ENCODE measurements at places on chromosomes 2 and 18. TPM values are rescaled to one million over a fixed set of nuclear protein-coding genes. Genes with fewer than 3 reads are reported as not detected.

GRCh38 chr2:69659349-69659748 is 15.8 kb upstream of the AAK1 start:
- H3K36me3 ChIP-seq = peaks cover 5% of the 10 kb centered on the region
- no peak overlapping the region for H3K27ac ChIP-seq
- no peak overlapping the region for H3K4me3 ChIP-seq
- H3K4me1 ChIP-seq = no peaks in the 10 kb centered on the region
- H3K27me3 ChIP-seq = no peaks in the 10 kb centered on the region

DNA sequence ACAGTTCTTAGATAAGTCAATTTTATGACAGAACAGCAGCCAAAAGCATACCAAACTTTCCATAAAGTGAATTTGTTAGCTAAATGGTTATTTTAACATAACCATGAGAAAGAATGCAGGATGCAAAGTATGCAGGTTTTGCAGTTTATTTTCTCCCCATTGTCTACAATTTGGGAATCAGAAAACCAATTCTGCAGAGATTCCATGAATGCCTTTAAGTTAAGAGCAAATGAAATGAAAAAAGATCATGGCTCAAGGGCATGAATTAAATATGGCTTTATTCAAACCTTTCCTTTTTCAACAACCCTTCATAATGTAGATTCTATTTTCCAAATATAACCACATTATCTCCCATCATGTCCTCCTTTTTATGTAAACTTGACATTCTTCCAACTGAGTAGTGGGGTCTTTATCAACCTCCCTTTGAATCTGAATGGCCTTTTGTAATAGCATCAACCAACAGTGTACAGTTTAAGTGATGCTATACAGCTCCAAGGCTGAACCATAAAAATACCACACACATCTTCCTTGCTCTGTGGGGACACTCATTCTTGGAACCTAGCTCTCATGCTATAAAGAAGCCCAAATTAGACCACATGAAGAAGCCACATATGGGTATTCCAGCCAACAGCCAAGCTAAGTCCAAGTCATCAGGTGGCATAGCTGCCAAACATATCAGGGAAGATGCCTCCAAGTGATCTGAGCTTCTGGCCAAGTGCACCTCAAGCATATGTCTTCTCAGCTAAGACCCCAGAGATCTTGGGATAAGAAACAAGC is 49.8 kb downstream of the PIAS2 start:
- H3K4me1 ChIP-seq = peaks cover 27% of the 10 kb centered on the region
- H3K27me3 ChIP-seq = no peaks in the 10 kb centered on the region

DNA sequence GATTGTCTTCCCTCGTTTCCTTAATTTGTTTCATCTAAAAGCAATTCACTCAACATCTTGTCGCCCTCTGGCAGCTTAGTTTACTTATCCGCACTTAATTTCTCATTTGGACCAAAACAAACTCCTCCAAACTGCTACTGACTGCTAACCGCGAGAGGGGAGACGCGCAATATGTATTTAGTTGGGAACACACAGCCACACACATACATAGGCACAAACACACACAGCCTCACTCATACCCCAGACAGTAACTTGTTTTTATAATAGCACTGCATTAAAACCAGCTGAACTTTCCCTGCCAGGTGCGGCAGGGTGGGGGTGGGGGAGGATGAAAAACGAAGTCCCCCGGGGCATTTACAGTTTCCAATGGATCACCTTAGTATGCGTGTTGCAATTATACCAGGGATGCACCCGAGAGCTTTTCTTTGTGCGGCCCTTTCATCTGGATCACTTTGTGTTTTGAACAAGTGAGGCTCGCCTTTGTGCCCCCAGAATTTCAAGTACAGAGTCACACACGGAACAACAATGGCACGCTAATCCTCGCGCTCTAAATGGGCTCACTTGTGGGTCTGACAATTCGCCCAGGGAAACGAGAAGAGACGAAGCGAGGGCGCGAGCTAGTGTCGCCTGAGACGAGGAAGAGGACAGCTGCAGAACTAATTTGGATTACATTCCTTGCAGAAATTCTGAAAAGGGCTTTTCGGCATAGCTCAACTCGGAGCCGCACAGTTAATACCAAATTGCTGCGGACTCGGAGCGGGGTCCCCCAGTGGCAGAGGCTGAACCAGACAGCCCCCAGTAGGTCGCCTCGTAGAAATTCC is 2.4 kb downstream of the ERBB4 start:
- H3K27me3 ChIP-seq = peaks cover 26% of the 10 kb centered on the region
- H3K27ac ChIP-seq = no peak overlapping the region
- DNase-seq = no peak
- peak overlapping the region; percentile 35 for H3K4me3 ChIP-seq

DNA sequence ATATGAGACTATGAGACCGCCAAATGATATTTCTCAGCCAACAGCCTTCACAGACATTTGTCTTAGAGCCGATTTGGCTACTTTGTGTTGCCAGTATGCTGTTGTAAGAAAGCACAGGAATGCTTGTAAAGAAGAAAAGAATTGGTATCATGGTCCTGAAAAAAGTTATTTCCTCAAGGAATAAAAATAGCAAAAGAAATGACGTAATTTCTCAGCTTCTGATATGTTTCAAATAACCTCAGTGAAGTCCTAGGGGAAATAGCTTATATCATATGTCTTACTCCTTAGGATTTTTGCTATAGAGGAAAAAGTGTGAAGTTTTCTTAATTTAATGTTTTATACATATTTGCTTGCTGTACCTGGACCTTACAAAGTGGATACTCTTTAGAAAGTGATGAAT is 23.0 kb downstream of the SCN1A start:
- H3K27me3 ChIP-seq = no peaks in the 10 kb centered on the region
- no peak overlapping the region for H3K4me3 ChIP-seq
- no peaks in the 10 kb centered on the region for H3K36me3 ChIP-seq
- no peak for DNase-seq

GRCh38 chr18:3194947-3195612 is 24.7 kb downstream of the MYOM1 start:
- DNase-seq = no peak
- no peaks in the 10 kb centered on the region for H3K27me3 ChIP-seq
- H3K4me1 ChIP-seq = no peaks in the 10 kb centered on the region

DNA sequence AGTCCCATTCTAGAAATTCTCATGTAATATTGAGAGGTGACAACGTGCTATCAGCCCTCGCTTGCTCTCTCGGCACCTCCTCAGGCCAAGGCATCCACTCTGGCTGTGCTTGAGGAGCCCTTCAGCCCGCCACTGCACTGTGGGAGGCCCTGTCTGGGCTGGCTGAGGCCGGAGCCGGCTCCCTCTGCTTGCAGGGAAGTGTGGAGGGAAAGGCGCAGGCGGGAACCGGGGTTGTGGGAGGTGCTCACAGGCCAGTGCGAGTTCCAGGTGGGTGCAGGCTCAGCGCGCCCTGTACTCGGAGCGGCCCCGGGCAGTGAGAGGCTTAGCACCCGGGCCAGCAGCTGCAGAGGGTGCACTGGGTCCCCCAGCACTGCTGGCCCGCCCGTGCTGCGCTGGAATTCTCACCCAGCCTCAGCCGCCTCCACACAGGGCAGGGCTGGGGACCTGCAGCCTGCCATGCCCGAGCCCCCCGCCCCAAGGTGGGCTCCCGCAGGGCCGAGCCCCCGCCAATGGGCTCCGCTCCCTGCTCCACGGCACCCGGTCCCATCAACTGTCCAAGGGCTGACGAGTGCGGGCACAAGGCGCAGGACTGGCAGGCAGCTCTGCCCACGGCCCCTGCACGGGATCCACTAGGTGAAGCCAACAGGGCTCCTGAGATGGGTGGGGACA is 1680.6 kb upstream of the LRRTM1 start:
- H3K4me3 ChIP-seq = no peak overlapping the region
- H3K4me1 ChIP-seq = no peaks in the 10 kb centered on the region
- DNase-seq = no peak
- H3K36me3 ChIP-seq = no peaks in the 10 kb centered on the region

GRCh38 chr18:44409515-44409914 is 271.2 kb upstream of the SETBP1 start:
- no peak overlapping the region for H3K27ac ChIP-seq
- H3K4me1 ChIP-seq = no peaks in the 10 kb centered on the region
- no peaks in the 10 kb centered on the region for H3K36me3 ChIP-seq

DNA sequence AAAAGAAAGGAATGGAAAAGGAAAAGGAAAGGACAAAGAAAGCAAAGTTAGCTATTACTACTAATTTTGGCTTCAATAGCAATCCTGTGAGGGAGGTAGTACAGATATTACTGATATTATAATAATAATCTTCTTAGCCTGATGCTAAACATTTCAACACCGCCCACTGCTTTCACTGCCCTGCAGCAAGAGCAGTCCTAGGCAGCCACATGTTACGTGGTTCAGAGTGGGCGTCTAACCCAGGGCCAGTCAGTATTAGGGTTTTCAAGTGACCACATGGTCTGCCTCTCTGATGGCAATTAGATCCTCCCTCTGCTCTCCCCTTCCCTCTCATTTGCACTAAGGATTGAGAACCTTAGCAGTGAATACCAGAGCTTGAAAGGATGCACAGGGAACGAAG is 83.7 kb upstream of the ZNF397 start:
- H3K4me1 ChIP-seq = peaks cover 77% of the 10 kb centered on the region
- H3K36me3 ChIP-seq = no peaks in the 10 kb centered on the region
- peak overlapping the region; percentile 86 for H3K27ac ChIP-seq
- DNase-seq = no peak
- H3K4me3 ChIP-seq = peak overlapping the region; percentile 15

DNA sequence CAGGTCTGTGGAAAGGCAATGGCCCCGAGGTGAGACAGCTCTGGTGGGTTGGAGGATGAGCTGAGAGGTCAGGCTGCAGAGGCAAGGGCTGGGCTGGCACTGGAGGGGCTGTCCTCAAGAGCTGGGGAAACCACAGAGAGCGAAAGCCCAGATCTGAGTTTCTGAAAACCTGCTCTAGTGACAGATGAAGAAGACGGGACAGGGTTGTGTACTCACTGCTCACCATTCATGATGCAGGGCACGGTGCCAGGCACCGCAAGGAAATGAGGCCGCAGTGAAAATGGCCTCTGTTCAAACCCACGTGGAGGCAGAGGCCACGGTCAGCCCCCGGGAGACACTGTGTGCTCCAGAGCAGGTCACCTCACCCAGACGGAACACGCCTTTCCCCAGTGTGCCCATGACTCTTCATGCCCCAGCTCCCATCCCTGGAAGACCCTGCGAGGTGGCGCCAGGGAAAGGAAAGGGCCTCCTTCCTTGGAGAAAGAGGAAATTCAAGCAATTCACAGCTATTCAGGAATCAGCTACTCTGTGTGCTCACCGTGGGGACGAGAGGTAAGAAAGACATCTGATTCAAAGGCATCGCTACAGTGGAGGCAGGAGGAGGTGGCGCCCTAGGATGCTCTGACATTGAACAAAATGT is 24.3 kb upstream of the ID2 start:
- peak; percentile 41 for DNase-seq
- H3K4me3 ChIP-seq = peak overlapping the region; percentile 67
- H3K36me3 ChIP-seq = no peaks in the 10 kb centered on the region
- H3K4me1 ChIP-seq = peaks cover 26% of the 10 kb centered on the region
- peak overlapping the region; percentile 65 for H3K27ac ChIP-seq

DNA sequence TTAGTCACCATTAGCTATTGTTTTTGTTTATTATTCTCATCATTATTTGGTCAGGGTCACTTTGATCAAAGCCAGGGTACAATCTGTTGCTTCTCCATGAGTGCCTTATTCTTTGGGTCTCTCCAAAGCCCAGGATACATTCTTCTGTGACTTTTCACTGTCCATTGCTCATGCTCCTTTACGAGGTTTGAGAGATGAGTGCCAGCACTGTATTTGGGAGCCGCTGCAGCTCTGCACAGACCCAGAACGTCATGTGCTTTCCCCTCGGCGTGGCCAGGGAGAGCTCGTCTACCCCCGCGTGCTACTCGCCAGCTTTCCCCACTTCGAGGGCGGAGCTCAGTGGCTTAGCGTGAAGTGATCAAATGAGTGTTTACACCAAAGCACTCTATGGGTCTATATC is 123.7 kb downstream of the COL6A3 start:
- H3K27ac ChIP-seq = no peak overlapping the region
- H3K27me3 ChIP-seq = peaks cover 2% of the 10 kb centered on the region
- no peak overlapping the region for H3K4me3 ChIP-seq
- no peaks in the 10 kb centered on the region for H3K4me1 ChIP-seq

DNA sequence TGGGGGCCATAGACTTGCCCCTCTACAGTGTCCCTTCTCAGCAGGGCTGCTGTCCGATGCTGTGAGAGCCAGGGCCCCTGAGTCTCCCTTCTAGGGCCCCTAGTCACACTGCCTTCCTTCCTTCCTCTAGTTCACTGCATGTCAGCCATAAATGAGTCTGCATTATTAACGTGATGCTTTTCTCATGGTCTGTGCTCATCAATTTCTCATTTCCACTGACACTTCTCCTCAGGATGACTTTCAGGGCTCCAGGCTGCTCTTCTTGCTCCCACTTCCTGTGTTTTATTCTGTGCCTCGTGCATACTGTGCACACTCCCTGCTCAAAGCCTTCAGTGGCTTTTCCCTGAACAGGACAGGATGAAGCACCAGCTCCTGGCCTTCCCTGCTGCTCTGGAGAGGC is 146.5 kb downstream of the FAM210A start:
- DNase-seq = no peak
- H3K27me3 ChIP-seq = no peaks in the 10 kb centered on the region
- H3K4me3 ChIP-seq = peak overlapping the region; percentile 16
- H3K4me1 ChIP-seq = peaks cover 26% of the 10 kb centered on the region

DNA sequence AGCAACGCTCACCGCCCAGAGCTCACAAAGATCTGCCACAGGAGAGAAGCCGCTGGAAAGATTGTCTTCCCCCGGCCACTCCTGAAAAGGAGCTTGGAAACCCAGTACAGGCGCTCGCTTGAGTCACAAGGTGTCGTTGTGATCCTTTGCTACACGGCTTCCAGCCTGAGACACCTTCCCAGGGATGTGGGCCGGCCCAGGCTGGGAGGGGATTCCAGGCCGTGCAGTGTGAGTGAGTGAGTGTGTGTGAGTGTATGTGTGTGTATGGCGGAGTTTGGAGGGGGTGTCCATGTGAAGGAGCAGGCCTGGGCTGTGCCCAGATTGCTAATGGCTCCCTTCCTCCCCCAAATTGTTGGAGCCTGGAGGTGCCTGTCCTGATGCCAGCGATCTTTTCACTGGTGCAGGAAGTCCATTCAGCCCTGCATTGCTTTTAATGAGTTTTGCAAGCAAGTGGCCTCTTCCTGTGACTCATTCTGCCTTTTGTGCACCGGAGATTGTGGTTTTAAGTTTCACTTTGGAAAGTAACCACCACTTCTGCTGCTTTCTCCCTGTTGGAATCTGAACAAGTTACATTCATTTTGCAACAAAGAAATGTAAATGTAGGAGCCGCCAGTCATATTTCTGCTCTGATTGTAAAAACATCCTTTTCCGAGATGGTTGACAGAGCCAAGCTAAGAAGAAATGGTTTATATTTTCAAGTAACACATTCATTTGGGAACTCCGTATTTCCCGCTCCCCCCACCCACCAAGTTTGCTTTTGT is 83.7 kb downstream of the LPIN1 start:
- DNase-seq = peak; percentile 65
- H3K4me1 ChIP-seq = peaks cover 56% of the 10 kb centered on the region
- peak overlapping the region; percentile 38 for H3K27ac ChIP-seq
- H3K36me3 ChIP-seq = peaks cover 33% of the 10 kb centered on the region
- H3K4me3 ChIP-seq = peak overlapping the region; percentile 82
- peaks cover 6% of the 10 kb centered on the region for H3K27me3 ChIP-seq

The REG3A gene
- not detected for polyA plus RNA-seq

The TEX44 gene
- not detected for polyA plus RNA-seq

The AGAP1 gene
- 0.18 TPM for polyA plus RNA-seq
